Stimulated activated CD4-positive, alpha-beta T cell treated with anti-CD3 and anti-CD28 coated beads, TNF-alpha, amount 100 ng/mL, for 24 hours (primary cell): ENCODE measurements at places on chromosomes 1 and 21.

- no peak for DNase-seq
Measured at GRCh38 chr1:76068953-76069561, 5.5 kb upstream of the ST6GALNAC3 start.

DNA sequence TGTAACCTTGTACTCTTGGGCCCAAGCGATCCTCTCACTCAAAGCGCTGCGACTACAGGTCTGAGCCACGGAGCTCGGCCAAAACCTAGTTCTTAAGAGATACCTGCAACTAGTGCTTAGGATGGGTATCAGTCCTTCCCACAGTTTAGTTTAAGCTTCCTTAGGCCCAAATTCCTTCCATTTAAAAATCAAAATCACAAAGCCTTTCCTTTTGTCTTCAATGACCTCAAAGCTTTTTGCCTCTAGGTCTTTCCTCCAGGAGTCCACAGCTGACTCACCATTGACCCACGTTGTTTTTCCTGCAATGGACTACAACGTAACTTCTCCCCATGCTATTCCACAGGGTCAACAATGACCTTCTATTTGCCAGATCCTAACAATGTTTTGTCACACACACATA is 64.0 kb downstream of the APP start:
- no peak for DNase-seq

- no peak for DNase-seq
Measured at GRCh38 chr1:181557313-181557712, 74.0 kb downstream of the CACNA1E start.

DNA sequence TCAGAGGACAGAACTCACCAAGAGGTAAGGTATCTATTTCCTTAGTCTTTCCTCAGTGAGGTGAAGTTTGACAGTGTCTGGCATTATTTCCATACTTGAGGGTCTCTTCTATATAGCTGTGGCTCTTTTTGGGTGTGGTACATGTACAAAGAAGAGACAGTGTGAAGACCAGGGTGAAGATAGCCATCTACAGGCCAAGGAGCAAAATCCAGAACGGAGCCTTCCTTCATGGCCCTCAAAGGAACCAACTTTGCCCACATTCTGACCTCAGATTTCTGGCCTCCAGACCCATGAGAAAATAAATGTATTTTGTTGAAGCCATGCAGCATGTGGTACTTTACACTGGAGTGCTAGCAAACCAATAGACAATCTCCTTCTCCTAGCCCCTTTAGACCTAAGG is 858.5 kb upstream of the B3GALT2 start:
- no peak for DNase-seq

- DNase-seq, result no peak
Measured at GRCh38 chr1:85473390-85473789, 8.4 kb upstream of the DDAH1 start.

- DNase-seq, result no peak
Measured at GRCh38 chr1:173038875-173039554, 11.7 kb downstream of the TNFSF18 start.
